Esophagus (tissue), 2 donors: ENCODE measurements at places on chromosomes 16 and 17. TPM values are rescaled to one million over a fixed set of nuclear protein-coding genes. Genes with fewer than 3 reads are reported as not detected.

The MT1A gene
- polyA plus RNA-seq, result 9.8 TPM

The TENT4B gene
- 3.0 TPM for polyA plus RNA-seq

The OR1A1 gene
- polyA plus RNA-seq, result not detected

The MAPT gene
- 4.7 TPM for polyA plus RNA-seq

The CMTR2 gene
- 8.8 TPM for polyA plus RNA-seq

The TMEM100 gene
- 4.8 TPM for polyA plus RNA-seq

The KRTAP1-1 gene
- 0.16 TPM for polyA plus RNA-seq

The ENGASE gene
- 31.7 TPM for polyA plus RNA-seq

The KRTAP9-2 gene
- polyA plus RNA-seq, result not detected

The LASP1 gene
- 33.0 TPM for polyA plus RNA-seq

The CNGB1 gene
- polyA plus RNA-seq, result 0.04 TPM

The HBA2 gene
- polyA plus RNA-seq, result 0.49 TPM

The MYADML2 gene
- polyA plus RNA-seq, result not detected

The CHAD gene
- polyA plus RNA-seq, result 0.18 TPM

The ESRP2 gene
- polyA plus RNA-seq, result 80.5 TPM
